ENCODE measurements at places on chromosomes 16 and 17.

DNA sequence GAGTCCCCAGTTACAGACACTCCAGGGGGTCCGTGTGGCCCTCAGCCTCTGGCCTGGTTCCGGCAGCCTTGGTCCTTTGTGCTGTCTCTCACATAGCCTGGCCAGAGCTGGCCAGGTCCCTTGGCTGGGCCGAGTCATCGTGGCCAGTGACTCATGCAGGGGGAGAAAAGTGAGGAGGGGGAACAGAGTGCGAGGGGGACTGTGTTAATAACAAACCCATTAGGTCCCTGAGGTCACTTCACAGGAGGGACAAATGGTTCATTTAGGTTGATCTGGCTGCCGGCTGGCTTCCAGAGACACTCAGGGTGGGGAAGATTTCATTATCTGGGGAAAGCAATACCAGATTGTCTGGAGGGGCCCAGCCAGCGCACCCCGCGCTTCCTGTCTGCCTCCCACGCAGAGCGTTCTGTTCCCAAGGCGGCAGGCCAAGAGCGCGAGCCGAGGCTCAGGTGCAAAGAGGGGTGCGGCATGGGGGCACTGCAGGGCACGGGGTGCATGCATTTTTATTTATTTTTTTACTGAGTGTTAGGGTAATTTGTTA is 223.1 kb downstream of the SEC14L1 start:
- DNase-seq = peak; percentile 77

DNA sequence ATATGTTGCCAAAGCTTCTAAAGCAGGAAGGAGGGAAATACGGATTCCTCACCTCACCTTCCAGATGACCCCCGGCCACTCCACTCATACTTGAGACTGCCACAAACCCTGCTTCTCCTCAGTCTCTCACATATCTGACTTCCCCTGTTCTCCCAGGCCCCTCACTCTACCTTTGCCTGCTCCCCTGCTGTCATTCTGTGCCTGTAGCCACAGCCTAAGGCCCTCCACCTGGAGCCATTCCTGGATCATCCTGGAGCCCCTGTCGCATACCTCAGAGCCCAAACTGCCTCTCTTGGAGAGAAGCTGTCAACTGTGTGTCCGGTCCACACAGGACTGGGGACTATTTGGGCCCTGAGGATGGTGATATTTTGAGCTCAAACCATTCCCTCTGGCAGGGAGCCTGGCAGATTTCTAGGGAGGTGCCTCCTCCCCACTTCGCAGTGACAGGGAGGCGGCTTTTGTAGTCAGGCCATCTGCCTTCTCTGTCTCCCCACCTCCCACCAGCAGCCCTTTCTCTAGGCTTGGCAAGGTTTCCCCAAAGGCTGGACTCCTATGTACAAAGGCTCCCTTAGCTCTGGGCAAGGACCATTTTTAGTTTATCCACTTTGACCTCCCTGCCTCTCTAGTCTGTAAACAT is 2.3 kb upstream of the MED24 start:
- DNase-seq = no peak

GRCh38 chr17:74568106-74568873 is 981 bp upstream of the CD300H start:
- DNase-seq = peak; percentile 38

GRCh38 chr17:4944554-4945175 is 3.7 kb downstream of the PFN1 start:
- DNase-seq = no peak

GRCh38 chr16:64434526-64435069 is 687.3 kb downstream of the CDH11 start:
- DNase-seq = no peak
